ENCODE measurements at places on chromosomes 5 and 9.

- DNase-seq, result no peak
These were observed 32.9 kb downstream of the PALM2AKAP2 start for GRCh38 chr9:109812818-109813281.

GRCh38 chr5:149201121-149201637, 59.9 kb downstream of the ABLIM3 start:
- DNase-seq, result no peak

- DNase-seq, result no peak
These were observed 113.1 kb upstream of the TBC1D2 start for GRCh38 chr9:98368366-98369065.

DNA sequence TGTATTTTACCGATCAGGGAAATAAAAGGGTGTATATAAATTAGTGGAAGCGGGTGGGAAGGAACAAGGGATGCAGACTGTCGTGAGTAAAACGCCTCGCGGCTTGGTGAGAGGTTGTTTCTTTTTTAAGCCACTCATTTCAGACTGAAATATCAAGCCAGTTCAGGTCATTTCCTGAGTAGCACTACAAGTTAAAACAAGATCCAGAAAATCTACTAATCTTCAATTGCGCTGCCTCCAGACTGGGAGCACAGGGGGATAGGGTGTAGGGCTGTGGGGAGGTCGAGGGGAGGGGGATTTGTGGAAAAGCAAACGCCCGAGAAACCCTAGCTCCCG, 140.8 kb downstream of the TSSK1B start:
- no peak for DNase-seq

DNA sequence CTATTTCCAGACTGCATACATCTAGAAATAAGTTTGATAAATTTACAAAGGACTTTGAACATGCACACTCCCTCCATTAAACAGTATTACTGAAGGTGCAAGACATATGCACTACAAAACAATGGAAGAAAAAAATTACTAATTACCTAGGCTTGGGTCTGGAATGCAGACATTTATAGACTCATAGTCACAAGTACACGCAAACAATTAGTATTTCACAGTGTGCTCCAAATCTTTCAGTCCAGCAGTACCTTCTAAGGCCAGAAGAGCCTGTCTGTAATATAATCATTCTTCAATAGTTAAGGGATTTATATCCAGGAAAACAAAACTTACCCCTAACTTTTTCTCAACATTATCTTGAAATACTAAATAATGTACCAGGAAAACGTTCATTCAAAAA, 11.2 kb downstream of the RICTOR start:
- no peak for DNase-seq

DNA sequence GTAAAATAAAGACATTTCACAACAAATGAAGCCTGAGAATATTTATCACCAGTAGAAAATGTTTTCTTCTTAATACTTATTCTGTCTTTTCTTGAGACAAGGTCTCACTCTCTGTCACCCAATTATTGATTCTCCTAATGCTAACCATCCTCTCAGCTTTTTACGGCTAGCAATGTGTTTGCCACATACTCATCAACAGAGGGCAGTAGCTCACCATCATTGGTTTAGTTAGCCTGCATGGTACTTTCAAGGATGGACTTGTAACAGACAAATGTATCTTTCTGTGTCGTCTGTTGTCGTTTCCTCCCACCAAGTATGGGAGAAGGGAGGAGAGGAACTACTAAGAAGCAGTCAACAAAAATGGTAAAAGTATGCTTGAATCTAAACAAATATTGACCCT, 5.9 kb upstream of the ACO1 start:
- peak; percentile 11 for DNase-seq

DNA sequence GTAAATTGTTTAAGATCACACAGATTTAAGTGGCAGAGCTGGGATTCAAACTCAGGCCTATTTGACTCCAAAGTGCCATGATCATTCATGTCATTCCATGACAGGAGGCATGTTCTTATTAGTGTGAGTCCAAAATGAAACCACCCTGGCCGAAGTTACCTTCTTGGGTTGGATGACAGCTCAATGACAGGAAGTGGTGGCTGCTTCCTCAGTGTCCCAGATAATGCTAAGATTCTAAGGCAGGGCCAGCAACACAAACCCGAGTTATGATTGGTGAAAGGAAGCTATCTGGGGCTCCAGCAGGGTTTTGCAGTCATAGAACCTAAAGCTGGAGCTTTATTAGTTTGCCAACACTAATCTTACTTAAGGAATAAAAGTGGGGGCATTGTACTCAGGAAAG, 340.4 kb downstream of the SLIT3 start:
- DNase-seq, result no peak

DNA sequence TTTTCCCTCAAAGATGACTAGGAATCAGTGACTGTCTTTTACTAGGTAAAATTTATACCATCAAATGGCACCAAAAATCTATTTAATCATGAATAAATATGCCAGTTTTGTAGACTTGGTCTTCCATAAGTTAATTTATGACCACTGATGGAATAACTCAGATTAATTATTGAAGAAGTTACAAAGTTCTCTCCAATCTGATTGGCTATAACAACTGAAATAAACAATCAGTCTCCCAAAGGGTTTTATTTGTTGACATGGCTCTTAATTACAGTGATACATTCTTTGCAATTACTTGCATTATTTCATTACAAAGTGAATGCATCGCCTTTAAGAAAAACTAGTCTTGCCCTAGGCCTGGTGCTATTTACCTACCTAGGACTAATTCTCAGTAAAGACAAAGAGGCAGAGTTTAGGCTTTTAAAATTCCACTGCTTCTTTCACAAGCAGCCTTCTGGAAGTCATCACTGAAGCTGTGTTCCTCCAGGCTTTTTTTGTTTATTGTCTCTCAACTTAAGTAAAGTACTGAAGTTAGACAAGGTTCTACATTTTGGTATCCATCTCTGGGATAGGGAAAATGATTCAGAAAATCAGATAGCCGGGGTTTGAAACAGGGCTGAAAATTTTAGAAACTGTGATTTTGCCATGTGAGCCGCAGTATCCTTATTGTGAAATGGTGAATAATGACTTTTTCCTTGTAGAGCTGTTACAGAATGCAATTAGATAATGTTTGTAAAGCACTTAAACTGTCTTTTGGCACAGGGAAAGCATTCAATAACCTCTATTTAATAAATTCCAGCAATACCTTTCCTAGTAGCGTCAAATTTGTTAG, 2.5 kb downstream of the STOM start:
- DNase-seq, result no peak

- DNase-seq, result no peak
These were observed 208.9 kb upstream of the PRR16 start for GRCh38 chr5:120255214-120255613.

- peak; percentile 16 for DNase-seq
These were observed at the start of gene CD14 for GRCh38 chr5:140633021-140633471. Gene CD14 (minus strand): TSS chr5:140633175. CDS start chr5:140633071, 104 bp downstream.

DNA sequence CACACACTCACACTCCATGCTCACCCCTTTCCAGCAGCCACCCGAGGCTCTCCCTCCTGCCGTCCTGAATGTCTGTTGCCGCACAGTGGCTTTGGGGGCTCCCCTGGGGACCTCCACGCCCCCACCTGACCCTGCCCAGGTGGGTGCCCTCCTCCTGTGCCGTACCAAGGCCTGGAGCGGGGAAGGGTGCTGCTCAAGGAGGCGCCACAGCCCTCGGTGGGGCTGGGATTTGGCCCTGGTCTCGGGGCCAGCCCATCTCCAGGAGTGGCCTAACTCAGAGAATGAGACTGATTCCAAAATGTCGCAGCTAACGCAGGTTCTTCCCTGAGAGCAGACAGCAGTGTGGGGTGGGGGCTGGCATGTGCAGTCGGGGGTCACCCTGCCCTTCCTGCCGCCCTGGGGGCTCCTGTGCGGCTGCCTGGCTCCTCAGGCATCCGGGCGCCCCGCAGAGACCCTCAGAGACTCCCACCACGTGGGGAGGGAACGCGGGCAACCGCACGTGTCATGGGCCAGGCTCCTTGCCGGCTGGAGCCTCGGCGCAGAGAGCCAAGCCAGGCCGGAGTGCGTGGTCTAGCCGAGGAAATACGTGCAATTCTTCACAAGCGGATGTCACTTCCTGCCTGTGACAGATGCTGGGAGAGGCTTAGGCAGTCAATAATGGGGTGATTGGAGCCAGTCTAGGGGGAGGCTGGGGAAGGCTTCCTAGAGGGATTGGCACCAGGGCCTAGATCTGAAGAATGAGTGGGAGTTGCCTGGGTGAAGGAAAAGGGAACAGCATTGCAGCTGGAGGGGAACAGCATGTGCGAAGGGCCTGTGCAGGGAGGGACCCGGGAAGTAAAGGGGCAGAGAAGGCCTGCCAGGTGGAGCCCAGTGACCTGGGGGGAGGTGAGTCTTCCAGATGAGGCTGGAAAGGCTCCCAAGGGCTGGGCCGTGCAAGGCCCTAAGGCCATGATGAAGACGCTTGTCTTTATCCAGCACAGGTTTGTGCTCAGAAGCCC, 44.1 kb downstream of the C9orf50 start:
- DNase-seq, result no peak

- DNase-seq, result no peak
These were observed 75.4 kb upstream of the MAN2A1 start for GRCh38 chr5:109614301-109614700.

GRCh38 chr9:35915681-35916294, 6.5 kb downstream of the SPAAR start:
- DNase-seq, result no peak

DNA sequence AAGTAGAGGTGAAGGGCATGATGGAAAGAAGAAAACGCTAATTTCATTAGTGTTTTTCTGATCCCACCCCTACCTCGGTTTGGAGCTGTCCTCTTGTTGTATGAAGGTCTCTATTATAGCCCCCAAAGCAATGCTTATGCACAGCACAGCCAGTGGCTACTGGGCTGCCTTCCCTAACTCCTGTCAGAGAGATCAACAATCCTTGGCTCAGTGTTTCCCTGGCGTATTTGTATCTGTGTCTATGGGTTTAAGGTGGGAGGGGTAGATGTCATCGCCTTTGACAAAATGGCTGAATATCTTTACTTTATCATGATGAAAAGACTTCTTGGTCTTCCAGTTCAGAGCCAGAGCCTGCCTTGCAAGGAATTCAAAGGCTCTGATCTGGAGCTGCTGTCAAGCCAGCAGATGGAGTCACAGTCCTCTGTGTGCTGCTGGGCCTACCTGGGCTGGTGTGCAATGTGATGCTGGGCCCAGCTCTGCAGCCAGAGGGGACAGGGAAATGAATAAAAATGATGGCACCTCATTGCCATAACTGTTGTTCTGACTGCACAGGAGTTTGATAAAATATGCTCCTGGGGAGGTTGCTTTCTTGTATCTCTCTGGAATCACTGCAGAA, 20.1 kb upstream of the HSPA9 start:
- DNase-seq, result no peak

DNA sequence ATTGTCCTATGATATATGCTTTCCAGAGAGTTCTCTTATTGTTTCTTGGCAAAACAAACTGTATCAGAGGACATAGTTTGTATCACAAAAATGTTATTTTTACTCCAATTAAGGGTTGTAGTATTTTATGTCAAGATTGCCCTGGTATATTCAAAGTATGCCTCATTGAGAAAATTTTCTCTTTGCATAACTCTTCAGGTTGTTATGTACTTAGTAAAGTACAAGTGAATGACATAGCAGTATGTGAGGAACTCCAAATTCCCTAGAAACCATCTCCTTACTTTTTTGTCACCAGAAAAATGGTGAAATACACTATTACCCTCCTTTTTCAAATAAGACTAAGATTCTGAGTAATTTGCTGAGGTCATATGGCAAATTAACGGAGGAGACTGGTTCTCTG, 355.3 kb downstream of the NFIB start:
- DNase-seq, result no peak

GRCh38 chr5:11050596-11051304, 289.7 kb upstream of the DAP start:
- DNase-seq, result no peak

DNA sequence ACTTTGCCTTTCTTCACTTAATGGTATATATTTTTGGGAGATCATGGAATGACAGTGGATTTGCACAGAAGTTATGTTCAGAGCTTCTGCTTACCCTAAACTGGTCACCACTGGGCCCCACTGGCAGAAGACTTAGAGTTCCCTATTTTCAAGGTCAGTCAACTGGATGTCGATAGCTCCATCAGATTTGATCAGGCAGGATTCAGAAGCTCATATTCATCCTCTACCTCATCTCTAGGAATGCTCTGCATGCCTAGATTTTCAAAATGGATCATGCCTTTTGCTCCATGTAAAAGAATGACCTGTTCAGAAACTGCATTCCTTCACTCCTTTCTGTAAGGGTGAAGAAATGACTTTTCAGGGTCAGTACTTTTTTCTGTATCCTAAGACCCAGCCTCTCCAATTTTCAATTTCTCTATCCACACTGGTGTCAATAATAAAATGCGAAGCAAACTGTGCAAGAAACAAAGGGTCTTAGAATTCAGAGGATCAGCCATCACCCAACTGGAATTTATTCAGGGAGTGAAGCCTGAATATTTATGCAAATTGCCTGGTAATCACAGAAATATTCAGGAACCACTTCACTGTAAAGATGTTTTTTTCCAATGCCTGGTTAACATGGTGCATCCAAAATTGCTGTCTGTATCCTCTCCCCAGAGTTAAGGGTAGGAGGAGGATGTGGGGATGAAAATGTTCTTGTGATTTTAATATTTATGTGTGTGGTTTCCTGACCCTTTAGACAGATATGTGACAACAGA, 125.4 kb downstream of the DOCK2 start:
- DNase-seq, result no peak

DNA sequence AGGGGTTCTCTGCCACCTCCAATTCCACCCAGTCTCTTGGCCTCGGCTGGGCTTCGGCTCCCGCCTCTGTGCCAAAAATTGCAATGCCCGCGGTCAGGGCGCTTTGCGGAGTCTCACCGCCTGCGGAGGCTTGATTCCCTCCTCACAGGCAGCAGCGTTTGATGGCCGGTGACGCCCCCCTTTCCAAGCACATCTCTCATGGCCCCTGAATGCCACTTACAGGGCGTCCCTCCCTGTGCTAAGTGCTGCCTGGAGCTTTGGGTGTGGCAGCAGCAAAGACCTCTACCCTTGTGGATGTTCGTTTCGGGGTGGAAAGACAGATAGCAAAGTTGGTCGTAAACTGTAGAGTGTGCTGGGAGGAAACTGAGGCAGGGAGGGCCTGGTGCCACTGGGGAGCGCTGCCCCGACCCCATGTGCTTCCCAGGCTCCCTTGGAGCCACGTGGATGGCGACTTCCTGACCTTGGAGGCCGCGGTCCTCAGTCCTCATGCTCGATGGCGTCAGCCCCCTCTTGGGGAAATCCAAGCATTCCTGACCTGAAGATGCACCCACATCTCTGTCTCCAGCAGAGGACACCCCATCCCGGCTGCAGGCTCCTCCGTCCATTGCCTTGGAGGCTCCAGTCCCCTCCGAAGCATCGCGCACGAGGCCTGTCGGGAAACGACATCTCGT, 249.2 kb upstream of the IRX4 start:
- DNase-seq, result no peak

- no peak for DNase-seq
These were observed 35.1 kb downstream of the CDH10 start for GRCh38 chr5:24609706-24610105.

DNA sequence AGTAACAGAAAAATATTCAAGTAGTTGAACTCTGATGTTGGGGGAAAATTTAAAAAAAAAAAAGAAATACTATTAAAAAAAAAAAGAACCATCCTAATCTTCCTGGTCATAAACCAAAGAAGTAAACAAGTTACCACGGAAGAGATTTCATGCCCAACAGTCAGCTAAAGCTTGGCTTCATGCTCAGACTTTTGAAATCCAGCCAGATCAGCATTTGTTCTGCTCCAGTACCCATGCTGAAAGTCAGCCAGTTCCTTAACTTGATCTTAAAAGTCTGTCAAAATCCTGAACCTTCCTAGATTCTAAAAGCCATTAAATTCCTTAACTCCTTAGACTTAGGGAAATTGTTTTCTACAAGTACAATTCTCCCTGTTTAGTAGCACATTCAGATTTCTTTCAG, 908.7 kb upstream of the CDH9 start:
- DNase-seq, result no peak

Data from CD4-positive, alpha-beta T cell (primary cell).